ENCODE measurements at places on chromosomes 16 and 17.

GRCh38 chr16:77143364-77143763, 47.6 kb upstream of the MON1B start:
- DNase-seq, result no peak

GRCh38 chr16:67648764-67649407, 3.9 kb downstream of the CARMIL2 start:
- no peak for DNase-seq

GRCh38 chr16:67091906-67092566, 17.7 kb upstream of the PHAF1 start:
- no peak for DNase-seq

DNA sequence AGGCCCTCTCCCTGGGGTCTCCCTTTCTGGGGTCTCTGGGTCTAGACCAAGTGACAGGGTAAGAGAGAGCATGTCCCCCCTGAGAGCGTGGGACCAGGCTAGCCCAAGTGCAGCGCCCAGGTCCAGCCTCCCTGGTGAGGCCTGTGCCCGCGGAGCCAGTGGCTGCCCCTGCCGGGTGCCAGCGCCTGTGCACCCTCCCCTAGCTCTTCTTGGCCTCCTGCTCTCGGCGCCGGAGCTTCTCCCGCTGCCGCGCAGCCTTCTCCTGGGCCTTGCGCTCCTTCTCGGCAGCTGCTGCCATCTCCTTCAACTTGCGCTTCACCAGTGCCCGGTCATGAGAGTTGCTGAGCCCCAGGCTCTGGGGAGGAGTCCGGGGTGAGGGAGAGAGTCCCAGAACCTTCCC, 17.3 kb downstream of the SAMD14 start:
- DNase-seq, result no peak

DNA sequence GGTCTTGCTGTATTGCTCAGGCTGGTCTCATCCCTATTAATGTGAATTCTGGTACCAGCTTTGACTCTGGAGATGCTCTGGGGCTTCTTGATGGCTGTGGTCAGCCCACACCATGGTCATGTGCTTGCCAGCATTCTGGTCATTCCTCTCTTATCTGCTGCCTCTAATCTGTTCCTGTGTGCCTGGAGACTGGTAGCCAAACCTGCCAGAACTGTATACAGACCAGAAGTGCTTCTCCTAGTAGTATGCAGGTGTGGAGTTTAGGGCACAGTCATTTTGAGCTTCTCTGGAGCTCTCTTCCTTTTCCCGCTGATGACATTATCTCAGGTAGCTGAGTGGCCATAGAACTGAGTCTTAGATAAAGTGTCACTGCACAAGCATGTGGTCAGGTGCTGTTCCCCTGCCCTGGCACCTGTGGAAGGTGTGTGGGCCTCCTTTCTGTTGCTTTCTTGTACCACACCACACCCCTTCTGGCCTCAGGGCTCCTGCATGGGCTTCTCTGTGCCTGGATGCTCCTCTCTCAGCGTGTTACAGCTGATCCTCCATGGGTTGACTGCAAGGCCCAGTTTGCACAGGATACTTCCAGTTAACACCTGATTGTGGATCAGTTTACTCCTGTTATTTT, 162.7 kb downstream of the SPECC1 start:
- no peak for DNase-seq

DNA sequence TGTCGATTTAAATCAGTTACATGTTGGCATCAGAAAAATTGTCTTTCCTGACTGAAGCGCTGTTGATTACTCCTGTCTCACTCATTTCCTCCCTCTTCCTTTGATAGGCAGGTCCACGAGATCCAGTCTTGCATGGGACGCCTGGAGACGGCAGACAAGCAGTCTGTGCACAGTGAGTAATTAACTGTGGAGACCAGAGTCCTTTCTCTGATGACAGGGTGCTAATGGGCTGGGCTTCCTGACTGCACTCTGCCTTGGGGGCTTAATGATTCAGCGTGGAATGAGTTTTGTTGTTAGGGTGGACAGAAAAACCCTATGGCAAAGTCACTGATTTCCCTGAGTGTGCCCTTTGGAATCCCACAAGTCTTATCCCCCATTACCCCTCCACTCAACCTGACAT, 6.5 kb downstream of the GOSR2 start:
- no peak for DNase-seq

DNA sequence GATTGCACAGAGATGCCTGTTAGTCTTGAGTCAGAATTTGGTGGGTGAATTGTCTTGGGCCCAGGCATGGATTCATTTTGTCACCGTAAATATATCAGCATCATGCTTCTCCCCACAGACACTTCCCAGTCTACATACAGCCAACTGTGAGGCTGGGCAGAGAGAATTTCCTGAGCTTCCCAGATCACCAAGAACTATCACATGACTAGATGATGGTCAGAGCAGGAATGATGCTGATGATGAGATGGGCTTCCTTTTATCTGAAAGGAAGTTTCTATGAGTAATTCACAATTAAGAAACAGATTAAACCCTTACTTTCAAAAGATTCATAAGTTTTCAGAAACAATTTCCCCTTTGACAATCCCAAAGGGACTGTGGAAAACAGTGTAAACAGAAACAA, 323 bp upstream of the KRTAP9-9 start:
- no peak for DNase-seq

Data from AG04450 (cell line).